ENCODE measurements at places on chromosomes 6 and 20. TPM values are rescaled to one million over a fixed set of nuclear protein-coding genes. Genes with fewer than 3 reads are reported as not detected.

Gene WFDC10B
- total RNA-seq: not detected

Gene ESR1
- total RNA-seq: not detected

Gene CTNNBL1
- 27.9 TPM for total RNA-seq

Gene TMEM200A
- 4.9 TPM for total RNA-seq

Gene DDO
- 0.25 TPM for total RNA-seq

Gene ZKSCAN8
- total RNA-seq: 4.6 TPM

Gene ENPP5
- total RNA-seq: 3.8 TPM

Gene TUBB2B
- total RNA-seq: 95.6 TPM

Gene PI3
- not detected for total RNA-seq

Gene KAT14
- 6.0 TPM for total RNA-seq

Gene ARMC12
- total RNA-seq: 0.89 TPM

Gene SLC22A23
- 1.5 TPM for total RNA-seq

Gene VGLL2
- 0.13 TPM for total RNA-seq

Gene IL17F
- total RNA-seq: not detected

Gene ANGPT4
- total RNA-seq: not detected

Gene CDH26
- total RNA-seq: not detected

Gene IL17A
- not detected for total RNA-seq

Gene MAD2L1BP
- total RNA-seq: 40.6 TPM

Gene BCL2L1
- total RNA-seq: 235 TPM

Gene PHACTR3
- total RNA-seq: not detected

Gene TXLNB
- total RNA-seq: not detected

Gene SLC26A8
- not detected for total RNA-seq

Gene EDN3
- not detected for total RNA-seq

Gene LAMA2
- 6.3 TPM for total RNA-seq

Gene GSTA3
- not detected for total RNA-seq

Gene BACH2
- total RNA-seq: 4.4 TPM

Gene TRPC4AP
- 94.4 TPM for total RNA-seq

Gene OSBPL2
- total RNA-seq: 15.8 TPM
